Stimulated activated CD4-positive, alpha-beta T cell treated with anti-CD3 and anti-CD28 coated beads, Interleukin-1b, Interleukin-23, amount 100 ng/mL, for 4 hours (primary cell): ENCODE measurements at places on chromosomes 3 and 15.

DNA sequence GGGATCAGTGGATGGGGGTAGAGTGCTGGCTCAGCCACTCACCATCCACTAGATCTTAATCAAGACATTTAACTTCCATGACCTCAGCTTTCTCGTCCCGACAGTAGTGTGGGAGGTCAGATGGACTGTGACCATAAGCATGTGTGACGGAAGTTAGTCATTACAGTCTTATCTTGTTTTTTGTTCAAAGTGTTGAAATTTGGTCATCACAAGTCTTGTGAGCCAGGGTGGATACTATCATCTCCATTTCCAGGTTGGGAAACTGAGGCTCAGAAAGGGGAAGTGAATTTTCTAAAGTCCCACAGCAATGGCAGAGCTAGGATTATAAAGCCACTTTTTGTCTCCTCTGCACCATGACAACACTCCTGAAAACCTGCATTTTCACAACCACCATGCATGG lies 32.0 kb upstream of the ITGA11 start:
- DNase-seq: no peak

DNA sequence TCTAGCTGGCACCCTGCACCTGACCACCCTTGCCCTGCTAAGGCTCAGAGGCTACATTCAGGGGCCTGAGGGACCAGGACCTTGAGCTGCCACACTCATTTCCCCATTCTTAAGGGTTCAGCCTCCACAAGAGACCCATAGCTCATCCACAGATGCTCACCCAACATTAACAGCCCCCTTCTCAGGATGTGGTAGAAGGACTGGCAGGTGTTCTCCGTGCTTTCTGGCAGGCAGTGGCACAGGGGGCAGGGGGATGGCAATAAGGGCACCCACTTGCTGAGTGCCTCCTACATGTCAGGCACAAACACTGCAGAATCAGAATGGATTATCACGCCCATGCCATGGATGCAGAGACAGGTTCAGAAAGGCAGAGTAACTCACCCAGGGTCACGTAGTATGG lies 9.4 kb downstream of the MAPKAPK3 start:
- DNase-seq: no peak

GRCh38 chr3:170703121-170703588 lies 117.3 kb upstream of the SLC7A14 start:
- DNase-seq: no peak

DNA sequence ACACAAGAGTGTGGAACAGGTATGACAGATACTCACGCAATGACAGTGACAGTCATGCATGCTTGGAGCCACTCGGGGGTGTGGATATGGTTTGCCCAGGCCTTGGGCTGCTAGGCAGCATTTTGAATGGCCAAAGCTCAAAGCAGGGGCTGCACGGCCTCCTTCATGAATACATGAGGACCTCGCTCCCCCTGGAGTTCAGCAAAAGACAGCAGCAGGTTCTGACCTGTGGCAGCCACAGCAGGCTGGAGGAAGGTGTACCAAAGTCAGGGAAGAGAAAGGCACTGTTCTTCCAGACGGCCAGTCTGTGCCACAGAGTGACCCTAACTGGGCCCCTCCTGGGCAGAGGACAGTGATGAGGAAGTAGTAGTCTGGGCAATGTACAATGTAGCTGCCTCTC lies 88.2 kb upstream of the C2CD4B start:
- no peak for DNase-seq

- no peak for DNase-seq
Measured at GRCh38 chr3:115227461-115227860, 80.4 kb upstream of the ZBTB20 start.

DNA sequence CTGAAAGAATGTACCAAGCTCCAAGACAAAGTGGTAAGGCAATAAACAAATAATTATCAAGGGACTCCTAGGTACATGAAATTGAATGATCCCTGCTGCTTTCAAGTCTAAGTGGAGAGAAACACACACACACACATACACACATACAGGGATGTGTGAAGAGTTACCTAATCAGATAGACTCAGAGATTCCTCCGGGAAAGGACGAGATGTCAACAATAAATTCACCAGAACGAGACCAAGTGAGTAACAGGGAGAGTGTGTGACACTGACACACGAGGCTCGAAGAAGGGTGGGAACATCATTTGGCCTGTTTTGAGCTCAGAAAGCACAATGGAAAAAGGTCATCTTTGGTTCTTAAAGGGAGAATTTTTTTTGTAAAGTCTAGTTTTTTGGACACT lies 13.4 kb downstream of the LRIG1 start:
- no peak for DNase-seq

GRCh38 chr15:99823346-99823745 lies 90.1 kb upstream of the LYSMD4 start:
- no peak for DNase-seq

DNA sequence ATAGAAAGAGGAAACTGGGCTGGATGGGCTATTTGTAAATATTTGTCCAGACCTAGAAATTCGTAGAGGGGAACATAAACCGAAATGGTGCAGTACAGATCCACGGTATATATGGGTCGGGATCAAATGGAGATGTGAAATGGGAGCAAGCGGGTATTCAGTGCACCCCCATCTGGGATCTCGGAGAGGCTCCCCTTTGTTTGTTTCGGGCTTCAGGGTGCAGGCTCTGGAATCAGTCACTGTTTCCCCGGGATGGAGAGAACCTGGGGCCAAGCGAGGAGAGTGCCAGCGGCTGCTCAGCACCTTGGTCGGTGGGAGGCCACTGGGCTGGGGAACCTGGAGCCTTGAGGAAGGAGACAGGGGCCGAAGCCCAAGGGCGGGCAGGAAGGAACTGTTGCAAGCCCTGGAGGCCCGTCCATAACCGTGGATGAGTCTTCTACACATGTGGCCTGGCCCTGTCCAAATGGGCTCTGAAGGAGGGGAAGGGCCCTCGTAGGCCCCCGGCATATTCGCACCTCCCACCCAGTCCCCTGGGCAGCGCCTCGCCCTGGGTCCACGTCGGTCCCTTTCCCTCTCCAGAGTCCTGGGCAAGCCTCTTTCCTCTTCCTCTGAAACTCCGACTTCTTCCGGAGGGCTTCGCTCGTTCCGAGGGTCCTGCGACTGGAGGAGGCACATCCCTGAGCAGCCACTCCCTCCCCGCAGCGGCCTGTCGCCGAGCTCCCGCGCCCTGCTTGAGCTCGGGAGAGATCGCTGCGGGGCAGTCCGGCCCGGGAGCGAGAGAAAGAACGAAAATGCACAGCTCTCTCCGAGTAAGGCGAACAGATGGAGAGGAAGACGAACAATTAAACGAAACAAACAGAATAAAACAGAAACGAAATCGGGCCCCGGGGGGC lies 3.0 kb downstream of the ISL2 start:
- no peak for DNase-seq

DNA sequence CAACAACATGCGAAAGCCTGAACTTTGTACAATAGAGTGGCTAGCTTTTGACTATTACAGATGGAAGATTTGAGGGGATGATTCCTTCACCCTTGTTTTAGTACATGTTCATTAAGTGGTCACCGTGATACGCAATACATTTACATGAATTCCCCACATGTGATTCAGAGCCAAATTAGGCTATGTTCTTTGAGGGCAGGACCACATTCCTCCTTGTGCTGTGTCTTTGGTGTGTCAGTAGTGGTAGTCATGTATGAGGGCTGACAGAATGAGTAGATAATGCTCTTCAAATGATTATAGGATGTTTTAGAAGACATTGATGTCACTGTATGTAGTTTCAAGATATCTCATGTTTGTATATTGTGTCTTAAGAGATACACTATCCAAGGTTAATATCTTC lies 12.1 kb downstream of the PTPRG start:
- DNase-seq: no peak
